ENCODE measurements at places on chromosomes 5 and 9.
A peak's percentile ranks its signal among the peaks of the same experiment; 100 is the strongest.

- DNase-seq = peak; percentile 40
Observed at GRCh38 chr9:86096386-86096785, 3.0 kb downstream of the GOLM1 start.

- no peak for DNase-seq
Observed at GRCh38 chr5:51395666-51396356, 12.6 kb downstream of the ISL1 start.

DNA sequence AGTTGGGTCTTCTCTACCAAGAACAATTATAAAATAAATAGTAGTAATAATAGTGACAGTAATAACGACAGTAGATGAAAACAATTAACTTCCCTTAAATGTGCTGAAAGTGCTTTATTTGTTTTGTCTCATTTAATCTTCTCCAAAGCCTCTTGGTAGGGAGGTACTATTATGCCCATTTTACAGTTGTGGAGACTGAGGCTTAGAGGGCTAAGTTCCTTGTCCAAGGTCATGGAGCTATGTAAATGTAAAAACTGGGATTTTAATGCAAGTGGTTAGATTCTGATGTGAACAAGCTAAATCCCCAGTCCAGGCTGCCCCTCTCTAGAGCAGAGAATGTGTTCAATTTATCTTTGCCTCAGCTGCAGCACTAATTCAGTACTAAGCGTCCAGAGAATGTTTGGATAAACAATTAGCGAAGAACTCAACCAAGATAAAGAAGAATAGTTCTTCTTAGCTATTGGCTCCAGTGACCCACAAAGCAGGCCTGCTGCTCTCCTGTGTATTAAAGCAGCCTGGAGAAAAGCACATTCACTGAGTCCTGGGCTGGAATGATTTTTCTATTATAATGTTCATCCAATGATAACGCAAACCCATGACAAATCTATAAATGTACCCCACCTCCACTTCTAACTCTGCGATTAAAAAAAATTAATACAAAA, 68.8 kb downstream of the NPR3 start:
- DNase-seq = no peak

GRCh38 chr9:5721279-5722087, 92.6 kb downstream of the RIC1 start:
- no peak for DNase-seq

- no peak for DNase-seq
Observed at GRCh38 chr5:170636206-170636605, 132.4 kb downstream of the KCNIP1 start.

- peak; percentile 7 for DNase-seq
Observed at GRCh38 chr9:14246951-14247350, 67.0 kb downstream of the NFIB start.

DNA sequence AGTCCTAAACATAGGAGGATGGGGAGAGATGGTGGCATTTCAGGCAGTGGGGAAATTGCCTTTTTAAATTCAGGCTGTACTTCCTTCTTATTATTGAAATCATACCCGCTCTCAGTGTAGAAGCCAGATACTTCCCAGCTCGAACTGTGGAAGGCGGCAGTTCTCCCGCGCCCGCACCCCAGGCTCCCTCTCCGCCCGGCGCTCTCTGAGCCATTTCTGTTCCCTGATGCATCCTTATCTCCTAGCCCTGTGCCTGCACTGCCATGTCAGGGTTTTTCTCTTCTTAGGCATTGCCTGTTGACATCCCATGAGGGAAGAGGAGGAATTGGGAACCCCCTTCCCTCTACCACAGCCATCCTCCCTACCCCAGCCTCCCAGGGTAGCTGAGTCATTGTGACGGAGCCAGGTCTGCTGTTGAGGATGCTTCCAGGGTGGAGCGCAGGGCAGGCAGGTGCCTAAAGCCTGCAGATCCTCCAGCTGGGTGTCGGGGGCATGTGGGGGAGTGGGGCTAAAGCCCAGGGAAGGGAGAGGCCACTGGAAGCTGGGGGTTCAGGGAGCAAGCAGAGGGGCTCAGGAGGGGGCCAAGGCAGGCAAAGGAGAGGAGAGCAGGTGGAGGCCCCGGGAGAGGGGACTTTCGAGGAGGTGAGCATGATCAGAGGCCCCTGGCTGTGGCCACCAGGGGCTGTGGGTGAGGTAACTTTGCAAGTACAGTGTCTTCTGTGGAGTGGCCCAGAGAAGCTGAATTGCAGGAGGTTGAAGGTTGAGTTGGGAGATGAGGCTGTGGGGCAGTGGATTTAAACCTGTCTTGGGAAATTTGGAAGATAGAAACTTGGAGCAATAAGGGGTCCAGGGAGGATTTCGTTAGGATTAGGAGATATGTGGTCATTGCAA, 16.2 kb downstream of the LAMC3 start:
- DNase-seq = no peak

DNA sequence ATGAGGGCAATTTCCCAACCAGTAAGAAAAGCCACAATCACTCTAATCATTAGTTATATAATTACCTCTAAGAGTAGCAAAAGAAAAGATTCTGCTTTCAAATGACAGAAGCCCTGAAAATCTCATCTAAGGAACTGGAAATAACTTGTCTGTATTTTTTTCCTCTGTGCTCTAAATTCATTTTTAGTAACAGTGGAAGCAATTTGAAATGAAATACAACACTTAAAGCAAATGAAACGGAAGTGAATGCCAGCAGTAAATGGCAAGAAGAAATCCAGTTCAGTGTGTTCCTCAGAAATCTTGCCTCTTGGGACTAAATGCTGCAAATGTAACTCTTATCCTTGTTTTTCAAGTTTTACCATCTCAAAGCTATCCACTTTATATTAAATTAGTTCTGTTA, 294.9 kb downstream of the TAF11L14 start:
- DNase-seq = no peak

- DNase-seq = peak; percentile 76
Observed at GRCh38 chr5:14204785-14205321, 61.7 kb downstream of the TRIO start.

GRCh38 chr5:60540856-60541805, 158.8 kb downstream of the DEPDC1B start:
- DNase-seq = peak; percentile 90

GRCh38 chr9:34510497-34511468, 12.0 kb downstream of the ENHO start:
- DNase-seq = no peak

- no peak for DNase-seq
Observed at GRCh38 chr9:68540712-68541535, at the start of gene TMEM252. TSS of gene TMEM252 (minus strand) at chr9:68540883. CDS start at chr9:68540814, 69 bp downstream.

DNA sequence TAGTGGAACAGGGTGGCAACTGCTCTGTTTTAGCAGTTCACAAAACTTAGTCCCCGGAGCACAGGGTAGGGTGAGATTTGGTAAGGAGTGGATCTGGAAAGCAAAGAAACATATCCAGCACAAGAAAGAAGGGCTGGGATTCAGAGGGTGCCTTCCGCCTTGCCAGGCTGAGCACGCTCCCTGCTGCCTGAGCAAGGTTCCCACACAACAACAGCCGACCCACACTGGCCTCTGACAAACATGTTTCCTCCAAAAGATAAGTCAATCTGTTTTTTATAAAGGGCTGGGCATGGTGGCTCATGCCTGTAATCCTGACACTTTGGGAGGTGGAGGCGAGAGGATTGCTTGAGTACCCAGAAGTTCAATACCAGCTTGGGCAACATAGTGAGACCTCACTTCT, 45.8 kb downstream of the RAB3C start:
- DNase-seq = no peak

- DNase-seq = no peak
Observed at GRCh38 chr5:179229331-179229831, 115.9 kb downstream of the ADAMTS2 start.

GRCh38 chr5:133256276-133256675, 204.5 kb downstream of the HSPA4 start:
- DNase-seq = no peak

- no peak for DNase-seq
Observed at GRCh38 chr9:13957089-13957488, 356.9 kb downstream of the NFIB start.

GRCh38 chr9:83013867-83014605, 48.9 kb downstream of the RASEF start:
- peak; percentile 87 for DNase-seq

DNA sequence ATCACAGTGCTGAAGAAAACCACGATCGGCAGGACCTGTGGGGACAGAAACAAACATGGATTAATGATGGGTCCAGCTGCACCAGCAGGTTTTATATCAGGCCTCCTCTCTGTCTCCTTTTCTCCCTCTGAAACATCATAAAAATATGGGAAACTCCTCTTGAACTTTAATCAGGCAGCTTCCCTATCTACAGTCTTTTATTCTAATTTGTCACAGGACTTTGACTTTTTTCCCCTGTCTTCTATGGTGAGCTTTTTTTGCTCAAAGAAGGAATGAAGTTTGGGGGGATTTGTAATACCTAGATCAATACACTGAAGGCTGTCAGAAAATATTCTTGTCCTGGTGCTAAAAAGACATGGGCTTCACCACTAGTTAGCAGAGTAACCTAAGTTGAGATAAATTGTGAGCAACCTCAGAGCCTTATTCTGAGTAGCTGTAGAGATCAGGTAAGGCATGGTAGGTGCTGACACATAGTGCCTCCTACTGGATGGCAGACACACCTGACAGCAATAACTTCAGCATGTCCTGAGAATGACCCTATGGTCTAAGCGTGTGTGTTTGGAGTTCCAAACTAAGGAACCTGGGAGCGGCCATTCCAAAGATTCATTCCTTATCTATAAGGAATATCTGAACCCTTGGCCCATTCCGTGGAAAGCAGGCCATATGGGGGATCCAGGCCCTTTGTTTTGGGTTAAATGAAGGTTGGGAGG, 46.2 kb downstream of the SLC28A3 start:
- DNase-seq = no peak

GRCh38 chr5:138337685-138338410, at the start of gene FAM53C:
TSS of gene FAM53C (plus strand) at chr5:138338266. CDS start at chr5:138341336, 3,070 bp downstream.
- DNase-seq = peak; percentile 90

GRCh38 chr9:13616491-13617035, 337.1 kb upstream of the MPDZ start:
- no peak for DNase-seq

- no peak for DNase-seq
Observed at GRCh38 chr5:36590513-36591286, 15.7 kb upstream of the SLC1A3 start.

GRCh38 chr5:40405996-40406740, 273.5 kb upstream of the PTGER4 start:
- no peak for DNase-seq

- DNase-seq = no peak
Observed at GRCh38 chr5:100469767-100470166, 65.4 kb upstream of the FAM174A start.

- DNase-seq = no peak
Observed at GRCh38 chr9:81611664-81612063, 77.7 kb downstream of the TLE1 start.

GRCh38 chr5:2909035-2909434, 157.6 kb upstream of the IRX2 start:
- DNase-seq = no peak

DNA sequence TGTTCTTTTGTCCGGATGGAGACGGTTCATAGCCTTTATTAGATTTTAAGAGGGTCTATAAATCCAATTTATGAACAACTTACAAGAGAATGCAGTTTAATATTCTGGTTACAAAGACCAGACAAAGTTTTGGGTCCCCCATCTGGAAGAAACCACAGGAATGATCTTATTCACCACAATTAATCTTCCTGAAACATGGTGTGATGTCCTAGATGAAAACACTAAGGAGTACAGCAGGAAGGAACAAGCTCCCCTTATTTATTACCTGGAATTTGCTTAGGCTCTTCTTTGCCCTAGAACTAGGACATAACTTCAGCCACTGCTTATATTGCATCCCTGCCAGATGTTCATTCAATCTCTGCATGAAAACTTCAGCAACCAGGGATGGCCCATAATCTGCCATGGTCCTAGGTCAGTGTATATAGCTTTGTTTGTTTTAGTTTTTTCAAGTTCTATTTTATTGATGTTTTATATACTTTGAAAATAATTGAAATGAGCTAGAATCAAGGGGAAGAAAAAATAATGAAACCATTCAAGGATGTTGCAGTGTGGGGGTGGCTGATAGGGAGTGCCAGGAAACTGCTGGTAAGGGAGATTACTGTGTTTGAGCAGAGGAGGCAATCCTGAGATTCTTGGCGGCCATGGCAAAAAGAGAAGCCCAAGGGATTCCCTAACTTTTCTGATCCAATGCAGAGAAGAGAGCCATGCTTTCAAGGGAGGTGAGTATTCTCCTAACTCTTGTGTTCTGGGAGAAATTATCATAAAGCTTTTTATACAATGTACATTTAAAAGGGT, 16.8 kb downstream of the TXNDC8 start:
- peak; percentile 50 for DNase-seq

- DNase-seq = no peak
Observed at GRCh38 chr9:69637193-69637816, 34.9 kb downstream of the APBA1 start.

DNA sequence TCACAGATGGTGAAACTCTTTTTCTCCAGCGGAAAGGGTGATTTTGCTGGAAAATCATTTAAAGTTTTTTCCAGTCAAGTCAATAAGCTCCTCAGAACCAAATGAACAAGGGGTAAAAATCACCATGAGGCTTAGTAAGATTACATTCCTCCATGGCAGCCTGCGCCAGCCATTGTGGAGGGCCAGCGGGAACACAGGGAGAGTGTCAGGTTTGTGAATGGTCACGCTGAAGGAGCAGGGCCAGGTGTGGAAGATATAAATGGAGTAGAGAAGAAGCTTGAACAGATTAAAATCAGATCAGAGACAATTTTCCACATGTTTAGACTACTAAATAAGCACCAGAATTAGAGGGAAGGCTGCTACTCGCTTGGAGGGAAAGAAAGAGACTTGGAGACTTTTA, 208.8 kb downstream of the NR3C1 start:
- no peak for DNase-seq

GRCh38 chr5:87138091-87138805, 129.4 kb upstream of the RASA1 start:
- DNase-seq = no peak

DNA sequence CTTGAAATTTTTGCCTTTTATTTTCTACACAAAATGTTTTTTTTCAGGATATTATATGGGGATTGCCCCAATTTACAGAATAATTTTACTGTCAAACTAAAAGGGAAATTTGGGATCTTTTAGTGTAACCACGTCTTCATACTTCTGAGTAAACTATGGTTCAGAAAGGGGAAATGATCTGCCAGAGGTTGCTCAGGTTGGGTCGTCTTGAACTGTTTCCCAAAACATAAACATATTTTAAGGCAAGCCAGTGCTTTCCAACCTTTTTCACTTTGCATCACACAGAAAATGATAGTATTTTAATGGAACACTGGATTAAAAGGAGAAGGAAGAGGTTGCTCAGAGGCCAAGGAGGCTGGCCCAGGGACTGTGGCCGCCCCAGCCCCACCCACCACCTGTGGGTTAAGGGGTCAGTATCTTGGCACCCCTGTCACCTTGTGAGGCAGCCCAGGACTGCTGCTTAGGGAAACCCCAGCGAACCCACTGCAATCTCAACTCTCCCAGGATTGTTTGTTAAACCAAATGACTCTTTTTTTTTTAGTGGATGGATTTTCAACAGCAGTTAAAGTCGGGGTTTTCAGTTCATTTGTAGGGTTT, 142.7 kb upstream of the DHFR start:
- DNase-seq = no peak

All from fibroblast of upper back skin (primary cell).